Hypothalamus (tissue), 51 donors: ENCODE measurements at places on chromosomes 12 and 14.

DNA sequence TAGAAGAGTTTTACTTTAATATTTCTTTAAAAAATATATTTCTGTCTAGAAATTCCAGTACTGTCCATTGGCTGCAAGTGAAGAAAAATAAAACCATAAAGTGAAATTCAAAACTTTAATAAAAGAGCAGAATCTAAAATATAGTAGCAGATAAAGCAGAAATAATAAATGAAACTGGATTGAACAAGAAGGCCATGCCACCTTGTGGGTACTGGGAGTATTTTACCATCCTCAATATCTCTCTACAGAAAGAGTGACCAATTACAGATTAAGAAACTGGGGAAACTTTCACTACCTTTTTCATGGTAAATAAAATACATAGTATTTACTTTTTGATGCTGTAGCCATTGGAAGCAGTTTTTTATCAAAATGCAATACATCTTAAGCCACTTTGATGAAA lies 220.5 kb downstream of the BCAT1 start:
- no peak for DNase-seq

GRCh38 chr14:77306416-77306815 lies 14.3 kb downstream of the POMT2 start:
- DNase-seq, result no peak

GRCh38 chr14:22097072-22097471 lies 423.5 kb upstream of the OR4E1 start:
- DNase-seq, result no peak

DNA sequence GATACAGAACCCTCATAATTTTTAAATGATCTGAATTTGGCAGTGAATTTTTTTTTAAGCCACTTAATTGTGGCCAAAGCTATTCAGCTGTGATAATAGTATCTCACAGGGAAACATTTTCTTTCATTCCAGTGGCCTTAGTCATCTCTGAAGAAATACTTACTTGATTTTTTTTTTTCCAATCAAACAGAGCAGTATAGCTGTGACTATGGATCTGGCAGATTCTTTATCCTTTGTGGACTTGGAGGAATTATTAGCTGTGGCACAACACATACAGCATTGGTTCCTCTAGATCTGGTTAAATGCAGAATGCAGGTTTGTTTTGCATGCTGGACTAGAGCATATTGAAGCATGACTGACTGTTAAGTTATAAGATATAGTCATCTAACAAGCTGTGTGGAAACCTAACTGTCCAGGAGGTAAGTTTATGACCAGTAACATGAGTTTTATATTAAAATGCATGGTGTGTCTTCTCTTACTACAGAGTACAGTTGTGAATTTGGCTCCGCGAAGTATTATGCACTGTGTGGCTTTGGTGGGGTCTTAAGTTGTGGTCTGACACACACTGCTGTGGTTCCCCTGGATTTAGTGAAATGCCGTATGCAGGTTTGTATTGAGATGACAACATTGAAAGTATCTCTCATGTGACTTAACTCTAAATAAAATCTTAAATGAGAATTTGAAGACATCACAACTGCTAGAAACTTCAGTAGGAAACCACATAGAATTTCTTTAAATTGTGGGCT lies 1.9 kb downstream of the SLC25A3 start:
- no peak for DNase-seq

- DNase-seq, result no peak
These were observed 11.4 kb downstream of the APAF1 start for GRCh38 chr12:98656289-98657101.

DNA sequence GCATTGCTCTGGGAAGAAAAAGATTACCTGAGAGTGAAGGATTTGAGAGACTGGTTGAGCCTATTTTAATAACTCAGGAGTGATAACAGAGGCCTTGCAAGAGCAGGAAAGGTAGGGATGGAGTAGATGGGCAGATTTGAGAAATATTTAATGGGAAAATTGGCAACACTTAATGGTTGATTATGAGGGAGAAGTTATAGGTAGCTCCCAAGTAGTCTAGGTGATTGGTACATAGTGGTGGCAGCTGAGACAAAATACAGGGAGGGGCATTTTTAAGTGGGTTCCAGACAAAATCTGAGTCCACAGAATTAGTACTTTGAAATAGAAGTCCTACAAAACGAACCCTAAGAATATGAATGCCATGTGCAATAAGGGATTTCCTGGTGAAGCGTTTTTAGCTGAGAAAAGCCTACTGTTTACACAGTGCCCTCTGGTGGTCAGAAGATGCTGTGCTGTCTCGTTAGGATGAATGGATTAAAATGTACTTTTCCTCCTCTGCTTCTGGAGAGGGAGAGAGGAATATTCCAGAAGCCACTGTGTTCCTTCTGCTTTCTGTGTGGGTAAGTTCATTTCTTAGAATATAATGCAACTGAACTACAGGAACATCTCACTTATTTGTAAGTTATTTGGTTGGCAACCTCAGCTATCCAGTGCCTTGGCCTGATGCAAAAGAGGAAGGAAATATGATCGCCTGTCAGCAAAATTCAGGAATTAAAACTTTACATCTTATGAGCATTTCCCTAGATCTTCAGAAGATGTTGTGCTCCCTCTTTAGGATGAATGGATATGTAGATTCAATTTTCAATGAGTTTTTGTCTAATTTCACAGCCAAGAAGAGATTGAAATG lies 6.5 kb downstream of the ZBTB1 start:
- DNase-seq, result peak; percentile 15

DNA sequence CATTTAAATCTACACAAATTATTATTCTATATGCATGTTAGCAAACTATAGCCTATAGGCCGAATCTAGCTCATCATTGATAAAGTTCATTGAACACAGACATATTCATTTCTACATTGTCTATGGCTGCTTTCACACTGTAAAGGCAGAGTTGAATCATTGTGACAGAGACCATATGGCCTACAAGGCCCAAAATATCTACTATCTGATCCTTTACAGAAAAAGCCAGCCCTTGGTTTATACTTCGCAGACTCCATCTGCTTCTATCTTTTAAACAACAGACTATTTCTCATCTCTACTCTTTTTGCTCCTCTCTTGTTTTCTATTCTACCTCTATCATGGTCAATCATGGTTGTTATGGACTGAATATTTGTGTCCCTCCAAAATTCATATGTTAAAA lies 190.7 kb downstream of the EXOC5 start:
- no peak for DNase-seq

DNA sequence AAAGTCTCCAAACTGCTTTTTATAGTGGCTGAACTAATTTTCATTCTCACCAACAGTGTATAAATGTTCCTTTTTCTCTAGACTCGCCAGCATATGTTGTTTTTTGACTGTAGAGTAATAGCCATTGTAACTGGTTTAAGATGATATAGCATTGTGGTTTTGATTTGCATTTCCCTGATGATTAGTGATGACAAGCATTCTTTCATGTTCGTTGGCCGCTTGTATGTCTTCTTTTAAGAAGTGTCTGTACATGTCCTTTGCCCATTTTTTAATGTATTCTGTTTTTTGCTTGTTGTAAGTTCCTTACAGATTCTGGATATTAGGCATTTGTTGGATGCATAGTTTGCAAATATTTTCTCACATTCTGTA lies 404.9 kb downstream of the FLRT2 start:
- DNase-seq, result no peak

GRCh38 chr12:123444092-123445026 lies 7.9 kb upstream of the RILPL2 start:
- no peak for DNase-seq

DNA sequence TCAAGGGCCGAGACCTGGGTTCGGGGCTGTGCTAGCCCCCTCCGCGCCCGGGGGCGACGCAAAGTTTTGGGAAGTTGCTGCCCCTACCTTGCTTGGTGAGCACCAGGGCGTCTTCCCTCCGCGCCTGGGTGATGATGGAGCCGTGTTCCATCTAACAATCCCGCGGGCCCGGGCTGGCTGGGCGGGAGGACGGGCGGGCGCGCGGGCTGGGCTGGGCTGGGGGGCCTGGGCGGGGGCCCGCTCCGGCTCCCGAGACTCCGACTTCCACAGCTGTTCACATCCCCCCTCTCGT lies 298 bp downstream of the CTDSP2 start:
- no peak for DNase-seq

- DNase-seq, result no peak
These were observed 55.3 kb downstream of the ISCA2 start for GRCh38 chr14:74548881-74549280.

DNA sequence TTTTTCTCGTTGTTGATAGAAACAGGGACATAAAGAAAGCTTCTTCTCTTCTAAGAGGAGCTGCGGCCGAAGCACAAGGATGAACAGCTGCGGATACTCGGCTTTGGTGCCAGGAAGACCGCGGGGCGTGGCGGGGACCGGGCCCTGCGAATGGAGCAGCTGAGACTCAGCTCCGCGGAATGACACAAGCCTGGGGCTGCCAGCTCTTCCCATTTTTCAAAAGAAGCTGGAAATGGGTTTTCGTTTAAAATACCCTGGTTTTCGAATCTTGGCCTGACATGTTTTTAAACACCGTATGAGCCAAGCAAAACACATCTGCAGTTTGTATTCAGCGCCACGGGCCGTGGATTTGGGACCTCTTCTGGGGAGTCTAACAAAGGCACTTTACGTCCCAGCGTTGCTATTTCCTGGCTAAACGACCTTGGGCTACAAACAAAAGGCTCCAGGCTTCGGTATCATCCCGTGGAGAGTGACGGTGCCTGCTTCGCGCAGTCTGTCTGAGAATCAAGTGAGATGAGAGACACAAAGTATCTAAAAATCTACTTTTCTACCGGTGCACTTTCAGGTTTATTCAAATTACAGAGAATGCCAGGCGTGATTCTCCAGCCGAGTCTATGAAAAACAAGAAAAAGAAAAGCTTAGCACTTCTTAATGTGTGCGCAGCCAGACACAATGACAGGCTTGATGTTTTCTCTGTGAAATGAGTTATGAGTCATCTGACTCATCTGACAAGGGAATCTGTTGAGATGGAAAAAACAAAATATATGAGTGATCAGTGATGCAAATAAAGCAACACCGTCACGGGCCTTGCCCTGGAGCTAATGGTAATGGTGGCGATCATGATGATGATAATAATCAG lies 114.0 kb upstream of the TMEM132D start:
- DNase-seq, result no peak

- DNase-seq, result no peak
These were observed 717 bp downstream of the PPHLN1 start for GRCh38 chr12:42326541-42327226.

DNA sequence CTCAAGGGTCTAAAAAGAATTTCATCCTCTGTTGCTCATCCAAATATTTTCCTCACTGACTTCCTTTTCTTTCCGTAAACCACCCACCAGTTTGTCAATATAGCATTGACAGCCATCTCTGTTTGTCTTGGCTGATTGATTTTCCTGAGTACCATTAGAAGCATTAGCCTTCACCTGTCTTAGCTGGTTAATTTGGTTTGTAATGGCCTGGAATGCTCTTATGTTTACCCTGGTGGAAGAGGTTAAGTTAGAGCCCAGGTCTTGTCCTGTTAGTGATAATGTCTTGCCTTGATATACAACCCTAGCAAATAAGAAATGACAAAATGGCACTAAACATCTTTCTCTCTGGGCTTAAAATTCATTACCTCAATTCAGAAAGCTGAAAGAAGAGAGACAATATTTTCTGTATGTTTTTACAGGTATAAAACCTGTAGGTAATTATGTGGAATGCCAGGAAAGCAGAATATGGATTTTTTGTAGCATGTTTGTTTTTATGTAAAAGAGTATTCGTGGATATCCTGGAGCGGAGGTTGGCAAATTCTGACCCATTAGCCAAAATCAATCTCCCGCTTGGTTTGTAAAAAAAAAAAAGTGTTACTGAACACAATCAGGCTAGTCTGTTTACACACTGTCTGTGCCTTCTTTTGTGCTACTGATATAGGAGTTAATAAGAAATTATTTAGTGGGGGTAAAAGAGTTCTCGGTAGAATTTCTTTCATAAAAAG lies 224.4 kb upstream of the DAAM1 start:
- DNase-seq, result no peak

- DNase-seq, result no peak
These were observed 134.3 kb upstream of the DCN start for GRCh38 chr12:91316907-91317269.

- no peak for DNase-seq
These were observed 22.4 kb downstream of the LHX5 start for GRCh38 chr12:113449299-113449698.

GRCh38 chr12:25744313-25744712 lies 191.2 kb upstream of the LMNTD1 start:
- DNase-seq, result no peak

- DNase-seq, result no peak
These were observed 122.5 kb downstream of the WIF1 start for GRCh38 chr12:64998371-64999147.

DNA sequence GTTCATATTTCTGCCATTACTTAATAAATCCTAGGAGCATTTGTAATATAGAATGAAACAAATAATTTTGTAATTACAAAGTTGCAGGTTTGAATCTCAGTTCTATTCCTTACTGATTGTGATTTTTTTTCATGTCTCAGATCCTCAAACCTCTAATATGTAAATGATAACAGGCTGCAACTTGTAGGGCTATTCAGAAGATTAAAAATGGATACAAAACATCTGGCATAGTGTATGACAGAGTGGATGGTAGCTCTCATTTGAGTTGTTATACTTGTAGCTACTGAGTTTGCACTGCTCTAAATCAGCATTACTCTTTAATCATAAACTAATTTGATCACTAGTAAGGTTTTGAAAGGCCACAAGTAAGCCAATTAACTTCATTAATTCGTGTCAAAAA lies 406.3 kb upstream of the MGAT4C start:
- no peak for DNase-seq

DNA sequence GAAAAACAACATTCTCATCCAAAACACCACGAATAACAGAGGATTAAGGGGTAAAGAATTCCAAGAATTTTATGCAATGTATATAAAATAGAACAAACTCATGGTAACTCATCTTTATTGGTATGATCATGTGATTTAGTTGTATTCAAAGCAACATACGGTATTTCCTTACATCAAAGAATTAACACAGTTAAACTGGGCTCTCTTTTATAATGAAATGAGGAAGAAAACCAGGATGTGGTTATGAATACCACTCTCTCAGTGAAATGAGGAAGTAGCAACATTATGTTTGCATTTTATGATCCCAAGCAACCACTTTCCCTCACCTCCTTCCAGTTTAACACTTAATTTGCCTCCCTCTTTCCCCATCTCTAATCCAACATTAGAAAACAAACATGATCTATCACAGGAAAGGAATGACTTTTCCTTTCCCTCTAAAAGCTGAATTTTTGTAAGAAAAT lies 22.9 kb downstream of the SPTLC2 start:
- DNase-seq, result no peak

- DNase-seq, result no peak
These were observed 29.2 kb downstream of the ZFYVE21 start for GRCh38 chr14:103744621-103745395.
